SJCRH30 (cell line): ENCODE measurements at places on chromosomes 1 and 21.

DNA sequence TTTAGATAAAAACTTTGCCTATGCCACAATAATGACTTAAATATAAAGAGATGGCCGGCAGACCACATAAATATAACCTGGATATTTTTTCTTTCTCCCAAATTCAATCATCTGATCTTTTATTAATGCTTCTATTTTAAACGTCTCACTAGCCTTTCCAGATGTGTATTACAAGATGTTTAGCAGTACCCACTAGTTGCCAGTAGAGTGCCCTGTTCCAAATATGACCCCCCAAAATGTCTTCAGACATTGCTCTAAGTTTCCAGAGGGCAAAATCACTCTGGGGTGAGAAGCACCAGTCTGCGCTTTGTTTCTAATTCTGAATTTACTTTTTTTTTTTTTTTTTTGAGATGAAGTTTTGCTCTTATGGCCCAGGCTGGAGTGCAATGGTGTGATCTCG is 268.1 kb downstream of the GRIK1 start:
- DNase-seq = no peak

DNA sequence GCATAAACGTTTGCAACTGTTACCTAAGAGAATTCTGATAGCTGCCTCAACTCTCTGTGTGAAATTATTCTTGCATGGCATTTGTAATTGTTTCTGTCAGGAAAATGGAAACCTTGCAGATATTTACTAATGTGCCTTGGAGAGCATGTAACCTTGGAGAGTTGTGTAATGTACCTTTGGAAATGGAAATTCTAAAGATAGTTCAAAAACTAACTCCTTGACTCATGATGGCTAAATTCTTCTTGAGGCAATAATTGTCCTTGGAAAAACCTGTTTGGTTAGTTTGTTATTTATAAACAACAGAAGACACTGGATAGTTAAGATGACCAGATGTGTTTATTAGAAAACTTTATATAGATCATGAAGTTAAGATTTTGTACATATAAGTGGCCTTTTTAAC is 1033.8 kb downstream of the PLA2G4A start:
- no peak for DNase-seq

GRCh38 chr1:190608282-190608681 is 130.6 kb upstream of the BRINP3 start:
- DNase-seq = peak; percentile 74

DNA sequence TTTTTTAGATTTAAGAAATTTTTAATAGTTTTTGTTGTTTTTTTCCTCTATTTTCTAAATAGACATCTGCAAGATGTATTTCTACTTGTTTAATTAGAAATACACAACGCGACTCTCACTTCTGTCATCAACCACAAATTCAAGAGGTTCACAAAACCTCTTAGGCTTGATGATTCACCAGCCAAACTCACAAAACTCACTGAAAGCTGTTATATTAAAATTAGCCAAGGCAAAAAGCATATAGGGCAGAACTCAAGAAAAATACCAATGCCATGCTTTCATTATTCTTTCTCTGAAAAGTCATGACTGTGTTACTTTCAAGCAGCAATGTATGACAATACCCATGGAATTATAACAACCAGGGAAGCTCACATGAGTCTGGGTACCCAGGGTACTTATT is 487.0 kb upstream of the RGS18 start:
- DNase-seq = no peak

DNA sequence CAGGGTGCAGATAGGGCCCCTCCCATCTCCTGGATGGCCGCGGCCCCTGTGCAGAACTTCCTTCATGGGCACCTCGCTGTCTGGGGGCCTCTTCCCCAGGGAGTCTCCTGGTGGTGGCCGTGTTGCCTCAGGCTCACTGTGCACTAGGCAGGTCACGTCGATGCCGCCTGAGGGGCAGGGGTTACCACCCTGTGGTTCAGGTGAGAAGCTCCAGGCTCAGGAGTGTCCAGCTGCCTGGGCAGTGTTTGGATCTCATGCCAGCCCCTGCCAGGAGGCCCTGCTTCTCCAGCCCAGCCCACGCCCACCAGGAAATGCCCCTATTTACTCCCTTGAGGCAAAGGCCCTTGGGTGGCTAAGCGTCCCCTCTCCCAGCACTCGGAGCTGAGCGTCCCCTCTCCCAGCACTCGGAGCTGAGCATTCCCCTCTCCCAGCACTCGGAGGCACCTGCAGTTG is 2.1 kb downstream of the ITGB2 start:
- no peak for DNase-seq

GRCh38 chr1:51843948-51844347 is 34.6 kb downstream of the NRDC start:
- no peak for DNase-seq

- DNase-seq = peak; percentile 44
Measured at GRCh38 chr1:67566803-67567377, 118.1 kb upstream of the GADD45A start.

GRCh38 chr1:98054367-98054701 is 133.5 kb upstream of the DPYD start:
- no peak for DNase-seq
